Activated CD8-positive, alpha-beta memory T cell treated with anti-CD3 and anti-CD28 coated beads for 36 hours (primary cell): ENCODE measurements at places on chromosomes 7 and 10. TPM values are rescaled to one million over a fixed set of nuclear protein-coding genes. Genes with fewer than 3 reads are reported as not detected.

The CYP26C1 gene
- 0.06 TPM for total RNA-seq

The NYAP1 gene
- 0.15 TPM for total RNA-seq

The DDX56 gene
- total RNA-seq: 144 TPM

The ENTPD1 gene
- 8.5 TPM for total RNA-seq

The PKD2L1 gene
- not detected for total RNA-seq

The MEOX2 gene
- not detected for total RNA-seq

The ZPBP gene
- not detected for total RNA-seq

The RBP3 gene
- total RNA-seq: not detected

The SAMD9 gene
- 7.9 TPM for total RNA-seq

The UTF1 gene
- not detected for total RNA-seq

The TCAF1 gene
- total RNA-seq: 11.2 TPM

The HOGA1 gene
- not detected for total RNA-seq

The BLVRA gene
- total RNA-seq: 32.9 TPM

The NPC1L1 gene
- total RNA-seq: not detected

The TUBAL3 gene
- not detected for total RNA-seq

The SAMD8 gene
- 17.0 TPM for total RNA-seq

The NKX1-2 gene
- total RNA-seq: not detected

The SMNDC1 gene
- 59.4 TPM for total RNA-seq

The GPR37 gene
- total RNA-seq: not detected

The PIK3AP1 gene
- total RNA-seq: 8.4 TPM

The TSPAN13 gene
- total RNA-seq: 0.63 TPM

The LRRTM3 gene
- total RNA-seq: not detected
